LHCN-M2 (cell line): ENCODE measurements at places on chromosomes 11 and 22. TPM values are rescaled to one million over a fixed set of nuclear protein-coding genes. Genes with fewer than 3 reads are reported as not detected.

KDM4E gene
- total RNA-seq, result not detected in 2 replicates

GVQW3 gene
- total RNA-seq, result 0.51 and 0.75 TPM in 2 replicates

TRIM49C gene
- not detected in 2 replicates for total RNA-seq

FAT3 gene
- under 0.01 and 0.06 TPM in 2 replicates for total RNA-seq
